ENCODE measurements at places on chromosomes 5 and 9.

- no peak for DNase-seq
Observed at GRCh38 chr5:151016700-151017099, 3.7 kb upstream of the GPX3 start.

DNA sequence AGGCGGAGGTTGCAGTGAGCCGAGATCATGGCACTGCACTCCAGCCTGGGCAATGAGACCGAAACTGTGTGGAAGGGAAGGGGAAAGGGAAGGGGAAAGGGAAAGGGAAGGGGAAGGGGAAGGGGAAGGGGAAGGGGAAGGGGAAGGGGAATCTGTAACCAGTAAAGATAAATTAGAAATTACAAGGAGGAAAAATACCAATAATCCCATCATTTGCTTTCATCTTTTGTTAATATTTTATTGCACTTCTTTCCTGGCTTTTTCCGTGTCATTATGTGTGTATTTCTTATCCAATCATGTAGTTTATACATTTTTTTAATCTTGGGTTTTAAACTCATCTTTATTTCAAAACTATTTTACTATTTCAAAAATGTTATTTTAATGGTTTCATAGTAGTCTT, 29.6 kb upstream of the MRPS30 start:
- no peak for DNase-seq

DNA sequence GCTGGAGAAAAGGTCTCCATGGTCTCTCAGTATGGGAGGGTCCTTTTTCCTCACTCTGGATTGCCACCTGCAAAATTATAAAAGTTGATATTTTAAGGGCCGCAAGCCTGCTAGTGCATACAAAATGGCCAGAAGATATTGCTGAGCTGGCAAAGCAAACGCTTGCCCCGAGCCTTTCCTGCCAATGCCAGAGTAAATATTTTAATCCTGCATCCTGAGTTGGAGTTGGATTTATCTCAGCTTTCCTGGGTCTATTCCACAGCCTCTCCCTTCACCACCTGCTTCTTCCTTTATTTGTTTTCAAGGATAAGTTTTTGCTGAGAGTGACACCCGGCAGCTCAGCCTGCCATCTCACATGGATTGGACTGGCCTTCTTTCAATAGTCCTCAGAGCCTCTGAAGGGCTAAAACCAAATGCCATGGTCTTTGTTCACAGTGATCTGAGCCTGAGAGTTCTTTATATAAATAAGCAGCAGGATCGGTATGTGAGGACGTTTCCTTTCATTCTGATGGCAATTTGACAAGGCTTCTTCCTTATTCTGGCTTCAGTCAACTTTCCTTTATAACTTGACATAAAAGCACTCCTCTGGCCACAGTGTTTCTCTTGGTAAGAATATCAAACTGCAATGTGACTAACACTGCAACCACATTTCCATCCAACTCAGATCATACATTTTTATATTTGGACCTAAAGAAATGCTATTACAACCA, 170.1 kb downstream of the ADAMTS12 start:
- peak; percentile 41 for DNase-seq

DNA sequence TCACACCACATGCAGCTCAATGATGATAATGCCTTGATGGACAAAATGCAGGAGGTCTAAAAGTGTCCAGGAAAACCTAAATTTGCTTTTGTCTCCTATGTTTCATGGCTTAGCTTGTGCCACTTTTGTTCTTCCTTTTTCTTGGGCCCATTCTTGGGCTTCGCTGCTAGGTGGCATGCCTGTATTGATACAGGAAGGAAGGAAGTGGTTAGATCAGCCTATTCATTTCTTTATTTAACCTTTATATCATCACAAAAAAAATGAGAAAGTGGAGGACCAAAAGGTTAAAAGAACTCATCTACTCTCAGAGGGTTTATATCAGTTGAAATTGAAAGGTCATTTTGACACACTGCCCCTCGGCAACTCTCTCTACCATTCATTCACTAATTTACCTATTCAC, 260.2 kb downstream of the ARHGAP26 start:
- no peak for DNase-seq

GRCh38 chr5:163880302-163880701, 374.9 kb downstream of the MAT2B start:
- DNase-seq = no peak

GRCh38 chr5:142215915-142216681, 107.5 kb downstream of the NDFIP1 start:
- peak; percentile 97 for DNase-seq

DNA sequence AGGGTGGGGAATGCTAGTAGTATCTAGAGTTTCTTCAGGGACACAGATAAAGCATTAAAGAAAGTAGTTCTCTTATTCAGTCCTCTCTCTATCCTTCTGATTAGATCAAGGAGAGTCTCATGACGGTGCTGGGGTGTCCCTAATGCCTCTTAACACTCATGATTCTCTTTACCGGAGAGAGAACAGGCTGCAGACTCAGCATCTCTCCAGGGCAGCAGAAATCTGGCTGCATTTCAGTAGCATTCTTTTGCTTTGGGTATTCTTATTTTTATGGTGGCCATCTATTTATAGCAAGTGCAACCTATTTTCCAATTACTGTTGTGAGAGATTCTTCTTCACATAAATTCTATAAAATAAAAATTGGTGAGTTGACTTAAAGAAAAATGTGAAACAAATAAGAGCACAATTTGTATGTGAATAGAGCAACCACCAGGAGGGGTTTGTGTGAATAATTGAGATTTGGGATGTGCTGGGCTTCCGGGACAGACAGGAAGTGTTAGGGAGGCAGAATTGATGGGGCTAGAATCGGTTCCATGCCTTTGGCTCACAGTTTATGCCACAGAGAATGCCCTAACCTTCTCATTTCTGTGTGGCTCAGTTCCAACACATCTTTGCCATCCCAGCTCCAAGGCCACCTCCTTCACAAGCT, 23.8 kb upstream of the BOD1 start:
- no peak for DNase-seq

DNA sequence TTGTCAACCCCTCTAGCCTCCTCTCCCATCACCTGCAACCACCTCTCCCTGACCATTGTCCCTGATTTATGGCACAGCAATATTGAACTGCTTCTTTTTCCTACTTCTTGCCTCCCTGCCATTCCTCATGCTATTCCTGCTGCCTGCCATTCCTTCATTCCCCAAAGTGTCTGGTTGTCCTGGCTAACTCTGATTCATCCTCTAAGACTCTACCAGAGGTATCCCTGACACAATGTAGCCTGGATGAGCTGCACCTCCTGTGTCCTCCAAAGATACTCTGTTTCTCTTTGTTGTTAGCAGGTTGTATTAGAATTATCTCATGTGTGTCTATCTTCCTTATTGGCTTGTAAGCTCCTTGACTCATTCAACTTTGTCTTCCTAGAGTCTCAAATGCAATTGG, 53.5 kb upstream of the PTPN3 start:
- DNase-seq = no peak

DNA sequence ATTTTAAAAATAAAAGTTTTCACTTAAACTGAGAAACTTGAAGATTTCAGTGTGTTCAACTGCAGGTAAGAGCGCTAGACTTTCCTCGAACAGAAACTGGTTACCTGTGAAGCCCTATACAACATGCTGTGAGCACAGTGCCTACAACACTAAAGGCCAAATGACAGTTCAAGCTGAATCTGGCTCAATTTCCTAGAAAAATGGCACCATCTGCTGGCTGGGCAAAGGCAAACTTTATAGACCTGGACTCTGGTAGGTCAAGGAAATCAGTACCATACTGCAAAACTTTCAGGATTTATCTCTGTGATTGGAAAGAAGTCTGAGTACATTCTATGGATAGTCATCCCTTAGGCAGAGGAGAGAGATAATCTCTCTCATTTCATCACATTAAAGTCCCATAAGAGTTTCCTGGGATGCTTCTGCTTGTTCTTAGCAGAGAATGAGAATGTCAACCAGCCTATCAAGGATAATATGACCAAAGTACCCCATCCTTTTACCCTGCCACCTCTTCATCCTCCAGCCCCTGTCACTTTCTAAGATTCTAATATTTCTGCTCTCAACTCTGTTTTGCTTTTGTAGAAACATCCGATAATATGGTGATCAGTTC, 31.8 kb upstream of the FOXB2 start:
- DNase-seq = peak; percentile 39

GRCh38 chr5:90133941-90134340, 275.6 kb downstream of the CETN3 start:
- no peak for DNase-seq

DNA sequence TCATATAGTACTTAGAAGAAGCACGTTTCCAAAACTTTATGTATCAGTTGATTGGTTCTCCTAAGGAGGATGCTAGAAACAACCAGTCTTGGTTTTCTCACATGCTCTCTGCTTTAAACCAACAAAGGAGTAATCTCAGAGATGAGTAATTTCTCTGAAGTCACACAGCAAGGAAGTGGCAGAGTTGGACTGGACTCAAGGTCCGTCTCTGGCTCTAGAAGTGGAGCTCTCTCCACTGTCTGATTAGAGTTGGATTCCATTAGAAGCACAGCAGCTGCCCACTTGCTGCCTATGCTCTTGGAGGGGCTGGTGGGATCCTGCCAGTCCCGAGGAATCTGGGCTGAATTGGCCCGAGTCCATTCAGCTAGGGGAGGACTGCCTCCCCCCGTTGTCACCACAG, 21.0 kb downstream of the RALGPS1 start:
- DNase-seq = no peak

GRCh38 chr5:89213573-89213972, 330.6 kb upstream of the MEF2C start:
- DNase-seq = peak; percentile 87

- no peak for DNase-seq
Observed at GRCh38 chr5:173496883-173497255, 119.6 kb downstream of the BOD1 start.

GRCh38 chr5:1107167-1108022, 4.5 kb downstream of the SLC12A7 start:
- no peak for DNase-seq

GRCh38 chr5:139667001-139667729, 19.0 kb downstream of the CXXC5 start:
- no peak for DNase-seq

- DNase-seq = no peak
Observed at GRCh38 chr5:164184158-164184557, 678.7 kb downstream of the MAT2B start.

GRCh38 chr5:38452201-38452600, 104.2 kb downstream of the LIFR start:
- no peak for DNase-seq

DNA sequence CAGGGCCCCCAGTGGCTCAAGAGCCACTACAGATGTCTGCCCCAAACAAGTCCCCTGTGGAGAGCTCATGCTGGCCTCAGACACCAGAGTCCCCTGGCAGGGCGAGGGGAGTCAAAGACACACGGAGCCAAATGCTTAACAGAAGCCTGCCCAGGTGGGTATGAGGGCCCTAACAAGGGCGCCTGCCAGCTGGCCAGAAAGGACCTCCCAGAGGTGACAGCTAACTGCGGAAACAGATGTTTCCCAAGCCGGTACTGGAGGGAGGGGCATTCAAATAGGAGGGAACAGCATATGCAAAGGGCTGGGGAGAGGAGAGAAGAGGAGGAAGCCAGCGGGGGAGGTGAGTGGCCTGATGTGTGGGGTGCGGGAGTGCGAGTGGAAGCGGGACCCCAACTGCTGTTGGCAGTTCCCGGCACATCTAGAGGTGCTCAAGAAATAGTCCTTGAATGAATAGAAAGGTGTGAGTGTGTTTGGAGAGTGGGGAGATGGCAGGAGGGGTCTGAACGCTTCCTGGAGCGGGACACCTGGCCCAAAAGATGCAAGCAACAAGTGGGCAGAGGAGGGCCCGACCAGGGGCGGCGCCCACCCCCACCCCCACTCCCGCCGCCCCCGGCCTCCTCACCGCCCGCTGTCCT, 824 bp downstream of the MXD3 start:
- DNase-seq = no peak

DNA sequence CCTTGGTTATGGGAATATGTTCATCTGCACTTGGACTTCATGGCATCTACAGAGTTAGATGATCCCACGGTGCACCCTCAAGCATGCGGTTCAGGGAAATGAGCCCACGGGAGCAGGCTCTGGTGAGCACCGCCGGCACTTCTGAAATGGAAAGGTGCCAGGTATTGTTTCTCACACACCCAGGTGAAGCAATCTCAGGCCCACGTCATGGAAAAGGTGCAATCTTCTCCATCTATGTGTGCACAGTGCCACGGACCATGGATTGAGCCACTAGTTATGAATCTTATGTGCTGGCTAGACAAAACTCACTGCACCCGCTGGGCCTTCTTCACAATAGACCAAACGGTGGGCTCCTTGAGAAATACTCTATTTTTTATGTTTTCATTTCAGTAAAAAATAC, 27.3 kb downstream of the IRX1 start:
- no peak for DNase-seq

- DNase-seq = no peak
Observed at GRCh38 chr5:73615947-73616346, 10.0 kb upstream of the ARHGEF28 start.

- DNase-seq = no peak
Observed at GRCh38 chr9:127880143-127880542, 2.7 kb upstream of the AK1 start.
